ENCODE measurements at places on chromosomes 2 and 18.

DNA sequence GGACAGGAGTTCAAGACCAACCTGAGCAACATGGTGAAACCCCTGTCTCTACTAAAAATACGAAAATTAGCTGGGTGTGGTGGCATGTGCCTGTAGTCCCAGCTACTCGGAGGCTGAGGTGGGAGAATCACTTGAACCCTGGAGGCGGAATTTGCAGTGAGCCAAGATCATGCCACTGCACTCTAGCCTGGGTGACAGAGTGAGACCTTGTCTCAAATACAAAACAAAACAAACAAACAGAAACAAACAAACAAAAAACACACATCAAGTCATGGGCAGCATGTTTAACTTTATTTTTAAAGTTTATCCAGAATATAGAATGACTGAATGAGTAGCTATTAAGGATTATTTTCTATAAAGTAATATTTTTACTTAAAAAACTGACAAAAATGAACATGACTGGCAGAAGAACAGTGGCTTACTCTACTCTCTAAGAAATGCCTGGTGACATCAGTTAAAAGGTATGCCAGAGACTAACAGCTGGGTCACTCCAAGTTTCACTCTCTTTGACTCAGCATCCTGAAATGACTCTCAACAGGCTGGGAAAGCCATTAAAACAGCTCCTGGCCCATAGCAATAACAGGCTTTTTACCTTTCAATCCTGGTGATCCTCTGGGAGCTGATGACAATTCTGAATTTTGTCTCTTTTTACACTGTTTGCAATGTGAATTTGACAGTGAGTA lies 281.6 kb upstream of the STON1 start:
- DNase-seq, result no peak

GRCh38 chr2:142857256-142858164 lies 20.0 kb upstream of the KYNU start:
- no peak for DNase-seq

GRCh38 chr2:4915357-4915756 lies 776.8 kb upstream of the SOX11 start:
- no peak for DNase-seq

DNA sequence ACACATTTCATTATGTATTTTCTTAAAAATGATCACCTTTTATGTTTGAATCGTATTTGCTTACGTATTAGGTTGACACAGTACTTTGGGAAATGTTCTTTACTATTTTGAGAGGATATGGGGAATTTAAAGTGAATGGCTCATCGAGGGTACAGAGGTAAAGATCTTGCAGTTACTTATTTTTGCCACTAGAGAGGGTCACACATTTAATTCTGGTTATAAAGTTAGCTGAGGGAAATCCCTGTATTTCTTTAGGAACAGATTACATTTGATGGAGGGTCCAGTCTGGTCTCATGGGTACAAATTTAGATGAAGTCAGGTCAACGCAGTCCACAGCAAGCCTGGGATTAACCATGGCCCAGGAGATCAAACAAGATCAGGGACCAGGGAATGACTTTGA lies 24.5 kb downstream of the DYNC2LI1 start:
- DNase-seq, result no peak

DNA sequence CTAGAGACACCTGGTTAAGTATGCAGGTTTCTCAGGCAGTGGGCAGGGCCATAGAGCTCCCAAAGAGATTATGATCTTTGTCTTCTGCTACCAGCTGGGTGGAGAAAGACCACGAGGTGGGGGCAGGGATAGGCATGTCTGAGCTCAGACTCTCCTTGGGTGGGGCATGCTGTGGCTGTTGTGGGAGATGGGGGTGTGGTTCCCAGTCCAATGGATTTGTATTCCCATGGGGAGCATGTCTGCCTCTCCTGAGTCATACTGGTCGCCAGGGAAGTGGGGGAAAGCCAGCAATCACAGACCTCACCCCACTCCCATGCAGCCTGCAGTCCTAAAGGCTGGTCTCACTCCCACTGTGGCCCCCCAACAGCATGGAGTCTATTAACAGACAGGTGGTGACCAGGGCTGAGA lies 31.4 kb upstream of the RHOB start:
- no peak for DNase-seq

DNA sequence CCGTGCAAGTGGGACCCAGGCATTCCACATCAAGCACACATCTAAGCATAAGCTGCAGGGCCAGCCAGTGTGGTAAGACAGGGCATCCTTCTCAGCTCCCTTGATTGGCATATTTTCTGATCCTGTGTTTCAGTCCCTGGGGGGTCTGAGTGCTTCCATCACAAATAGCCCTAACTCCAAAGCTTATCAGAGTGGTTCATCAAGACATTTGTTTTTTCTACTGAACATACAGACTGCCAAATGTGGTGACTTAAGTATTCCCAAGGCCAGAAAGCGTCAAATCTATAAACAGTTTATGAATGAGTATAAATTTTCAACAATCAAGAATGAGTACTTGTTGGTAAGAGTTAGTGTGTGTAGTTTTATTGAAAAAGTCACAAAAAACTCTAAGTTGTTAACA lies 18.8 kb downstream of the SPRED2 start:
- no peak for DNase-seq

- no peak for DNase-seq
Observed at GRCh38 chr2:41998186-41999127, 49.4 kb upstream of the PKDCC start.

DNA sequence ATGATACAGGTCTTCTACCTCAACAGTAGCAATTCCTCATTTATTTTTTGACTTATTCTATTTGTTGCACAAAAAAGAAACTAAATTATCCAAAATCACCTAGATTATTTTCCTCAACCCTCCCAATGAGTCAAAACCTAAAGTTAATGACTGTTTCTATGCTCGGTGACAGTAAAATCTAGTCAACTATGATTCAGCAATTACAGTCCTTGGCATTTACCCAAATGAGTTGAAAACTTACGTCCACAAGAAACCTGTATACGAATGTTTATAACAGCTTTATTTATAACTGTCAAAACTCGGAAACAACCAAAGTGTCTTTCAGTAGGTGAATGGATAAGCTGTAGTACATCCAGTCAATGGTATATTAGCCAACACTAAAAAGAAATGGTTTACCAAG lies 439.3 kb downstream of the CBLN2 start:
- DNase-seq, result no peak

DNA sequence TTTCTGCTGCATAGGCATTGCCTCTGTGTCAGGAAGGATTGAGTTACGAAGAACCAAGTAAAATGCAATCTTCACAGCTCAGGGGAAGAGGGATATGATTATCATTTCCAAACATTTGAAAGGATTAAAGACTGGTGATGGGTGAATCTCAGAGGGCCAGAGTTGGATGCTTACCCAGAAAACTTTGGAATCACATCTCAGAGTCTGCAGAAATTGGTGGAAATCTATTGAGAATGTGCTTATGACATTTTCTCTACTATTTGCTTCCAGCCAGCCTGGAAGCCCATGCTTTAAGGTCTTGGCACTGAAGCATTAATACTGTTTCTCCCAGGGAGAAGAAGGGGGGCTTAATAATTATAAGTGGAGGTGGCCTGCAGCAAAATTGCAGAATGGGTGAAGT lies 1301.4 kb upstream of the PIK3C3 start:
- no peak for DNase-seq

DNA sequence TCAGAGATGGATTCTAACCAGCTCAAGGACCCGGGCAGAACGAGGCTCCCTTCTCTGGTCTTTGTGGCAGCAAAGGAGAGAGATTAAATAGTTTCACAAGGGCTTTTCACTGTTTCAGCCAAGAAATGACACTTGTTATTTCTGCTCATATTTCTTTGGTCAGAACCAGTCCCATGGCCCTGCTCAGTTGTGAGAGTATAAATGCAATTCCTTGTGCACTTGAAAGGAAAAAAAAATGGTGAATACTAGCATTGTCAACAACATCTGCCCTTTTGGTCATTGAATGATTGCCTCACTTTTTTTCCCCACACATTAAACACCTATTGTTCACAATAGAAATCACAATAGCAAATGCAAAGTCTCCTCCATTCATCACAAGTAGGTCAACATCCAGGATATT lies 104.4 kb downstream of the RDH14 start:
- DNase-seq, result no peak
